ENCODE measurements at places on chromosomes 2 and 18.

GRCh38 chr18:80112624-80113248 is 3.7 kb downstream of the ADNP2 start:
- no peak for DNase-seq

- no peak for DNase-seq
Measured at GRCh38 chr18:13895505-13896033, 19.8 kb downstream of the MC2R start.

- no peak for DNase-seq
Measured at GRCh38 chr18:55455938-55456337, 132.1 kb downstream of the TCF4 start.

GRCh38 chr2:58834404-58834803 is 593.3 kb upstream of the FANCL start:
- DNase-seq: no peak

GRCh38 chr2:71923143-71923525 is 224.5 kb downstream of the CYP26B1 start:
- DNase-seq: no peak

DNA sequence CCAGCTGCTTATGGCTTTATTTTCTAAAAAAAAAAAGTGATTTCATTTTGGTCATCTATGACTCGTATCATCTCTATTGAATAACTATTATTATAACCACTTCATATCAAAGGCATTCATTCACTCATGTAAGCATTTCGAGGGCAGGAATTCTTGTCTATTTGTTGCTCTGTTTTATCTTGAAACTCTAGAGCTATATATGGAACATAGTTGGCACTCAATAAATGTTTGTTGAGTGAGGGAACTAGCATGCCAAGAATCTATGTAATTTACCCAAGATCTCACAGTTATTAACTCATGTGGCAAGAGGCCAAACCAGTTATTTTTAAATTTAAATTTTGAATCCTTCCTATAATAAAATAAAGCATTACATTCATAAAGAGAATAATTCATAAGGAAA is 470.1 kb downstream of the TMX3 start:
- DNase-seq: no peak
